ENCODE measurements at places on chromosomes 12 and 14.

GRCh38 chr12:15122344-15122743 lies 98.9 kb downstream of the RERG start:
- no peak for DNase-seq

GRCh38 chr12:80756875-80757274 lies 40.2 kb downstream of the MYF5 start:
- DNase-seq = no peak

GRCh38 chr14:71056168-71056567 lies 148.9 kb downstream of the PCNX1 start:
- DNase-seq = no peak

DNA sequence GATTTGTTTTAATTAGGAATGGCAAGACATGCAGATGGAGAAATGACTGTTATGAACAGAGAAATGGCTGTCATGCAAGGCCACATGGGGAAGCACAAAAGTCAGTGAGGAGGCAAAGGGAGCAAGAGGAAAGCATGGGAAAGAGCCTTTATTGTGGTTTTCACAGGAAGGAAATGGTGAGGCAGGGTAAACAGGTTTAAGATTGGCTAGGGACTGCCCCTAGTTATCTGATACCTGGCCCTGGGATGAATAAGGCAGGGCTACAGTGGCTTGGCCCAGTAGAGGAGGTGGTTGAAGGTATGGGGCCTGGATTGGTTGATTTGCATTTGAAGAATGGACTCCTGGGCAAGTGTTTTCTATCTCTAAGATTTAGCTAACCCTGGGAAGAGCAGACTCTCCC lies 168.7 kb upstream of the CNOT2 start:
- no peak for DNase-seq

DNA sequence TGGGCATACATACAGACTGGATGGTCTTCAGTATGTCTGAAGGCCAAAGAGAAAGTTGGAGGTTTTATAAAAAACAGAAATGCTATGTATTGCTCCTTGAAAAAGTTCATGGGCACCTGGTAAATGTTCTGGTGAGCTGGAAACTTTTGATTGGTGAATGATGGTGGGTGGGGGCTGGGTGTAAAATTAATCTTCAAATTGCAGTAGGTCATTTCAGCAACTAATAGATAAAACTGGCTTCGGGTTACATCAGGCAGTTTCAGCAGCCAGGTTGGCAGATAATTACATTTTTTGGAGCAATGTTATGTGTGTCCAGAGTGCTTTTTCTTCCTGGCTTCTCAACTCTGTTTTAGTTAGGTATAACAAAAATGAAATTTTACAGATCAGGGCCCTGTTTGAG lies 35.3 kb downstream of the SDR9C7 start:
- DNase-seq = no peak

DNA sequence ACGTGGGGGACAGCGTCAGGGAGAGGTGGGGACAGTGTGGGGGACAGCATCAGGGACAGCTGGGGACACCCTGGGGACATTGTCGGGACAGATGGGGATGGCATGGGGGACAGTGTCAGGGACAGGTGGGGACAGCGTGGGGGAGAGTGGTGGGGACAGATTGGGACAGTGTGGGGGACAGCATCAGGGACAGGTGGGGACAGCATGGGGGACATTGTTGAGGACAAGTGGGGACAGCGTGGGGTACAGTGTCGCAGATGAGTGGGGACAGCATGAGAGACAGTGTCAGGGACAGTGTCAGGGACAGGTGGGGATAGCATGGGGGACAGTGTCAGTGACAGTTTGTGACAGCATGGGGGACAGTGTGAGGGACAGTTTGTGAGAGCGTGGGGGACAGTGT lies 240.9 kb downstream of the TMEM121 start:
- DNase-seq = no peak
